ENCODE measurements at places on chromosomes 16 and 17.

GRCh38 chr17:18933102-18934058 lies 18.6 kb upstream of the SLC5A10 start:
- no peak for DNase-seq

DNA sequence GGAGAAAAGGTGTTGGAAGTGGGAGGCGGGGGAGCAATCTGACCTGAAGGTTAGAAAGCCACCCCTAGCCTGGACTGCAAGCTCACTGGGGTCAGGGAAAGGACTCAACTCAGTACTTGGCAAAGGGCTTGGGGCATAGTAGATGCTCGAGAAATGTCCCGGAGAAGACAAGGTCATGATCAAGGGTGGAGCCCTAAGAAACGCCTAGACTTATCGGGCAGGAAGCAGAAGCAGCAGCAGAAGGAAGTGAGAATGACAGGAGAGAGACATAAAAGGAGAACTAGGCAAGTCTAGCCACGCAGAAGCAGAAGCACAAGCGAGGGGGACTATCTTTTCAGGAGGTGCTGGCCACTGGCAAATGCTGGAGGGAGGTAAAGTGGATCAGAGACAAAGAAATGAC lies 10.2 kb downstream of the COTL1 start:
- no peak for DNase-seq

- DNase-seq, result no peak
Observed at GRCh38 chr16:56469748-56470147, 18.4 kb downstream of the OGFOD1 start.

- DNase-seq, result no peak
Observed at GRCh38 chr16:24815021-24815420, 30.7 kb upstream of the SLC5A11 start.

DNA sequence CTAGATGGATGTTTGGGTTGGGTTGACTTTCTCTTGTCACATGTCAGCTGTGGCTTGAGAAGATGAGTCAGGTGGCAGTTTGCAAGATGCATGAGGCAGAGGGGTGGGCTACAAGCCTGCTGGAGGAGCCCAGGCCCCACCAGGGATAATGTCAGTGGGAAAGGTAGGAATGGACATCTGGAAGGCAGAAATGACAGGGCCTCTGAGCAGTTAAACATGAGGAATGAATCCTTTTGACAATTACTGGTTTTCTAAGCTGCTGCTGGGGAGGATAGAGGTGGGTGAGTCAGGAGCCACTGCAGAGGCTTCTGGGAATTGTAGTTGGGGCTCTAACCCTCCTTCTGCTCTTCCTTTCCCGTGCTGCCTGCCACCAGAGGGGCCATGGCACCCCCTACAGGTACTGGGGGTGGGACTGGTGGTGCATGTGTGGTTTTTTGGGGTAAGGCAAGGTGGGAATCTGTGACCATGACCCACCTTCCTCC lies 15.7 kb downstream of the SLC52A1 start:
- peak; percentile 57 for DNase-seq

DNA sequence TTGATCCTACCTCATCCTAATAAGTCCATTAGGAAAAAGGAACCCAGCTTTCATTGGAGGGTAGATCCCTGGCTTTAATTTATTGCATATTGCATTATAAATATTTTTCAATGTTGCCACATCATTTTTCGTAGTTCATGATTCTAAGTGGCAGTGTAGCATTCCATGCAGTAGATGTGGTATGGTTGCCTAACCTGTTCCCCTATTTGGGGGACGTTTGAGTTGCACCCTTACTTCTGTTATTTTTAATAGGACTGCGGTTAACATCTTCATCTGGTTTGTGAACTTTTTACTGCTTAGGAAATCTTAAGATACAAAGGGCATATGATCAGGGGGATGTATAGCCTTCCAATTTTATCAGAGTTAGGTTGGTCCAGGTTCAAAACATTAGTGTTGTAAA lies 5.4 kb downstream of the SCPEP1 start:
- DNase-seq, result no peak

DNA sequence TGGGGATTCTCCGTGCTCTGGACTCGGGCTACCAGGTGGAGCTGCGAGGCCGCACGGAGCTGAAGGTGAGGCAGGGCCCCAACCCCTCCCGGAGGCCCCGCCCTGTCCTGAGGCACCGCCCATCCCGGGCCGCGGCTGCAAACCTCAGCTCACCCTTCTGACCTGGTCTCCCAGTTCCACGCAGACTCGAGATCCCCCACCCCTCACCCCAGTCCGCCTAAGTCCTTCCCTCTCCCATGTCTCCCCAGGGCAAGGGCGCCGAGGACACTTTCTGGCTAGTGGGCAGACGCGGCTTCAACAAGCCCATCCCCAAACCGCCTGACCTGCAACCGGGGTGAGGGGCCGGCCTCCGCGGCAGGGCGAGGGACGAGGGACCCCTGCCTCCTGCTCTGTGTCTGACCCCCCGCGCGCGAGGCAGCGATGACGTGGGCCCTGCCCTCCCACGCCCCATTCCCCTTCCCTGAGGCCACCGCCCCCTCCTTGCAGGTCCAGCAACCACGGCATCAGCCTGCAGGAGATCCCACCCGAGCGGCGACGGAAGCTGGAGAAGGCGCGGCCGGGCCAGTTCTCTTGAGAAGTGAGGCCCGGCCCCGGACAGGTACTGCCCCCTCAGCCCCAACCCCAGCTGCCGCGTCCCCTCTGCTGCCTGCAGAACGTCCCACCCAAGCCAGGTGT lies 13.7 kb downstream of the GUCY2D start:
- DNase-seq, result no peak

- no peak for DNase-seq
Observed at GRCh38 chr16:12496186-12496585, 307.5 kb downstream of the CPPED1 start.

Data from activated T-cell treated with anti-CD3 and anti-CD28 coated beads, Interleukin-2, amount 50 U/mL, for 48 hours (primary cell).